ENCODE measurements at places on chromosomes 12 and 14.

DNA sequence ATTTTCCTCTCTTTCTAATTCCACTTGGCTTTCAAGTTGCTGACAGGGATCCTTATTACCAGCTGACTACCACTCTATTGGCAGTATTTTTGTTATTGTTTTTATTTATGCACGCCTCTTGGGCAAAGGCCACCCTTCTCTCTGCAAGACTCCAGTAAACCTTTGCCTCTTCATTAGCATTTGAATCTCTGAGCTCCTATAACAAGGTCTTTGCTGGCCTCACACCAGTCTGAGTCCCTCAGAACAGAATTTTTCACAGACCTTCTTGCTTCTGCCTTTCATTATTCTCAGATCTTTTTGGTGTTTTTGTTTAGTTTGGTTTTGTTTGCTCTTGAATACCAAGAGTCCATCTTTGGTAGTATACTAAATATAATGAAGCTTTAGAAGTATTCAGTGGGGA, 145.9 kb downstream of the PDZRN4 start:
- no peak for DNase-seq

- DNase-seq, result no peak
Observed at GRCh38 chr14:60226298-60226697, 22.7 kb upstream of the PPM1A start.

GRCh38 chr12:32217354-32218310, 111.0 kb downstream of the BICD1 start:
- DNase-seq, result no peak

GRCh38 chr12:52426034-52426433, 8.1 kb downstream of the KRT75 start:
- no peak for DNase-seq

- DNase-seq, result peak; percentile 9
Observed at GRCh38 chr12:93447555-93448290, 6.0 kb upstream of the UBE2N start.

DNA sequence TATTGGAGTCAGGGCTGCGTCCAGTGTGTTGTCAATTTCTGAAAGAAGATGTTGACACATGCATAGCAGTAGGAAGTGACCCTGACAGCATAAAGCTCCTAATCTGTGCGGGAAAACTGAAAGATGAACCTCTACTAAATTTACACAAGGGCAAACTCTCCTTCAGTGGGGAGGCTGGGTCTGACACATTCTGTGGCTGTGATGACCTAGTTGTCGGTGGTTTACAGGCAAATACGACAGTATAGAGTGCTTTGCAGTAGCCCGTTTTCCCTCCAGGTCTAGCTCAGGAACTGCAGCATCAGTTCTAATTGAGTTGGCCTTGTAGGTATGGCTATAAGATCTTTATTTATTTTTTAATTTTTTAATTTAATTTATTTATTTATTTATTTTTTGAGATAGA, 14.8 kb upstream of the GABARAPL1 start:
- no peak for DNase-seq

GRCh38 chr14:58918066-58918738, 270.3 kb upstream of the DAAM1 start:
- DNase-seq, result no peak

- DNase-seq, result no peak
Observed at GRCh38 chr12:53999559-54000115, 324 bp upstream of the HOXC9 start.

- no peak for DNase-seq
Observed at GRCh38 chr12:6614513-6615172, 7.5 kb upstream of the CHD4 start.

DNA sequence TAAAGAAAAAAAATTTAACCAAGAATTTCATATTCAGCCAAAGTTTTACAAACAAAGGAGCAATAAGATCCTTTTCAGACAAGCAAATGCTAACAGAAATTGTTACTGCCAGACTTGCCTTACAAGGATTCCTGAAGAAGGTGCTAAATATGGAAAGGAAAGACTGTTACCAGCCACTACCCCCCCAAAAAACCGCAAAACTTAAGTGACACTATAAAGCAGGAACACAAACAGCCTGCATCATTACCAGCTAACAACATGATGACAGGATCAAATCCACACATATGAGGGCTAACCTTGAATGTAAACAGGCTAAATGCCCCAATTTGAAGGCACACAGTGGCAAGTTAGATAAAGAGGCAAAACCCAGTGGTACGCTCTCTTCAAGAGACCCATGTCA, 55.7 kb downstream of the APOBEC1 start:
- DNase-seq, result no peak

- no peak for DNase-seq
Observed at GRCh38 chr12:25629341-25629740, 76.3 kb upstream of the LMNTD1 start.

GRCh38 chr14:93023039-93023438, 92.7 kb downstream of the ITPK1 start:
- no peak for DNase-seq

- no peak for DNase-seq
Observed at GRCh38 chr14:98932431-98933325, 339.3 kb downstream of the BCL11B start.

GRCh38 chr14:52078095-52078531, 9.3 kb upstream of the NID2 start:
- DNase-seq, result no peak

DNA sequence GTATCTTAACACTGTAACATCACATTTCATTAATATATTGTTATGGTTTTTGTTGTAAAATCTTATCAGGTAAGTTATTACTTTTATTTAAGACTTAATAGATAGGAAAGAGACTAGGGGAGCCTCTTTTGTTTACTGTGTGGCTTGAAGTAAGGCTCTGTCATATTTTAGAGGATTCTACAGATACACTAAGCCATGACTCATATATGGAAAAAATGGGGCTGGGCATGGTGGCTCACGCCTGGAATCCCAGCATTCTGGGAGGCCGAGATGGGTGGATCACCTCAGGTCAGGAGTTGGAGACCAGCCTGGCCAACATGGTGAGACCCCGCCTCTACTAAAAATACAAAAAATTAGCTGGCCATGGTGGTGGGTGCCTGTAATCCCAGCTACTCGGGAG, 23.6 kb upstream of the NPFF start:
- DNase-seq, result no peak

- DNase-seq, result no peak
Observed at GRCh38 chr14:90522571-90523191, 125.9 kb downstream of the CALM1 start.

DNA sequence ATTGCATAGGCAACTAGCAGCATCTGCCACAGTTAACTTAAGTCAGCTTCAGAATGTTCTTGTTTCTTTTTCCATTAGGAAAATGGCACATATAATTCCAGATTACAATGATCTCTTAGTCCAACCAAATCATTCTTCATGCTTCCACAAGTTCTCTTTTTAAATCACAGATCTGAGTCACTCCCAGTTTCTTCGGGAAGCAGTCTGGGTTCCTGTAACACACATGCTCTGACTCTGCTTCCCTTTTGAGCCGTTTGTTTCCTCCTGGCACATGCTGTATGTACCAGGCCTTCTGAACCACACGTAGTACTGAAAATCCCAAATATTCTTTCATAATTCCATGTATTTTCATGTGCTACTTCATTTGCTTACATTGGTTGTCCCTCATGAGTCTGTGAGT, 388.8 kb upstream of the PDE3A start:
- no peak for DNase-seq

DNA sequence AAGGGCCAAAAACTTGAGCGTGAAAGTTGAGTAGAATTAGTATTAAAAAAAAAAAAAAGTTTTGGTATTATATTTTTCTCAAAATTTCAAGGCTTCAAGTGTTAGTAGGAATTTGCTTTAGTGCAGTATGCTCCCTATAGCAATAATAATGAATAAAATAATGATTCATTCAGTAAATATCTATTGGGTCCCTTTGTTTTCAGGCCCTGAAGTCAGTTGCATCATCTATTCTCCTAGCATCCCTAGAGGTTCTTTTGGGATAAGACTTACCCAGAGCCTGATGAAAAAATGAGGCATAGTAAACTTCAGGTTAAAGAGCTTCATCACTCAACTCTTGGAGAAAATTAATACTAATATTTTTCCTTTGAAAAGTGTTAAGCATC, 1.1 kb downstream of the KMT5A start:
- DNase-seq, result no peak

GRCh38 chr12:113202300-113203075, 17.0 kb downstream of the RITA1 start:
- no peak for DNase-seq

DNA sequence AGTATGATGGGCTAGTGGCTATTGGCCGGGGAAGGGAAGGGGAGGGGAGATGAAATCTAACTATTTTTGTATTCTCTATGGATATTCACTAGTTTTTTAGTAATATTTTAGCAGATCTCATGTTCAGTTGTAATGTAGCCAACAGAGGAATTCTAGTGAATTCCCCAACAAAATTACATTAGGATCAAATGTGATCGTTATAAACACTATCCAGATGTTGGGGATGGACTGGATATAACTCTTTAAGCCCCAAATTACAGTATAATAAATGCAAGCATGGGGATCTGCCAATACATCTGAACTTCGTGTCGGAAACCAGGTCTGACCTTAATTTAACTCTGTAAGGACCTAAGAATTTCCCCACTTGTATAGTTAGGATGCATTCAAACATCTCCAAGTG, 21.5 kb downstream of the LLPH start:
- no peak for DNase-seq

DNA sequence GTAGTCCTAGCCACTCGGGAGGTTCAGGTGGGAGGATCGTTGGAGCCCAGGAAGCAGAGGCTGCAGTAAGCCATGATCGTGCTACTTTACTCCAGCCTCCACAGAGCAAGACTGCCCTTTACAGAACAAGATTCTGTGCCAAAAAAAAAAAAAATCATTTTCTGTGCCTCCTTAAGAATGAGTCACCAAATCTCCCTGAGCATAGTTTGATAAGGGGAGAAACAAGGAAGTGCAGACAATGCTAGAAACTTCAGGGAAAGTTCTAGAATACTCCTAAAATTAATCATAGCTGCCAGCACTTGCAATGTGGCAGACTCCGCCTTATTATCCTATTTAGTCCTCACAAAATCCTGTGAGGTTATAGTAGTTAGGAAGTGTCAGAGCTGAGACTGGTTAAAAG, 74.5 kb downstream of the KCNK10 start:
- no peak for DNase-seq

DNA sequence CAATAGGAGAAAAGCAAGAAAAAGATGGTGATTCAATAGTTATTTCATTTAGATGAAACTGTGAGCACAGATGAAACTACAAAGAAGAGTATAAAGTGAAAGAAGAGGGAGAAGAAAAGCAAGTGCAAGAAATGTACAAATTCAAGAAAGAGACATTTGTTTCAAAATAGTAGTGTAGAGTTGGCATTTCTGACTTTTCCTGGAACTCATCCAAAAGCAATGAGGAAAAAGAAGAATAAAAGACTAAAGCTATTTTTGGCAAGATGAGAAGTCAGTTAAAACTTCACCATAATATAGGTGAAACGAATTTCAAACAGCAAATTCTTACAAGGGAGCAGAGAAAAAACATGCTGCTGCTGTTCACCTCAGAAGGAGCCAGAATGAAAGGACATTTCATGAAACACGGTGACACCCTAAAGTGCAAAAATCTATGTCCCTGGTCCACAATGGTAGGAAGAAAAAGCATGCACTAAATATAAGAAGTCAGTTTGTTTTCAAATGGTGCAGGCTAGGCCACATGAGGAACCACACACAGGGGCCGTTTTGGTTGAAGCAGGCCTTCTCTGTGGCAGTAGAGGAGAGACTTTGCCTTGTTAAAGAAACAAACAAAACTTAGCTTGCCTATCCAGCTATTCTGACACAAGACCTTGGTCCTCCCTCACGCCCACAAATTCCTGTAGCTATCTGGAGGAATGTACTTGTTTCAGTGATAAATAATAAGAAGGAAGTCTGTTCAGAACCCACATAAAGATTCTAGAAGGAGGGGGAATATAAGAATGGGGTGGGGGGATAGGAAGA, 11.1 kb upstream of the CMAS start:
- DNase-seq, result no peak

- DNase-seq, result no peak
Observed at GRCh38 chr12:78330131-78330530, 499.4 kb downstream of the NAV3 start.

GRCh38 chr12:89140602-89141238, 211.6 kb downstream of the DUSP6 start:
- DNase-seq, result no peak

DNA sequence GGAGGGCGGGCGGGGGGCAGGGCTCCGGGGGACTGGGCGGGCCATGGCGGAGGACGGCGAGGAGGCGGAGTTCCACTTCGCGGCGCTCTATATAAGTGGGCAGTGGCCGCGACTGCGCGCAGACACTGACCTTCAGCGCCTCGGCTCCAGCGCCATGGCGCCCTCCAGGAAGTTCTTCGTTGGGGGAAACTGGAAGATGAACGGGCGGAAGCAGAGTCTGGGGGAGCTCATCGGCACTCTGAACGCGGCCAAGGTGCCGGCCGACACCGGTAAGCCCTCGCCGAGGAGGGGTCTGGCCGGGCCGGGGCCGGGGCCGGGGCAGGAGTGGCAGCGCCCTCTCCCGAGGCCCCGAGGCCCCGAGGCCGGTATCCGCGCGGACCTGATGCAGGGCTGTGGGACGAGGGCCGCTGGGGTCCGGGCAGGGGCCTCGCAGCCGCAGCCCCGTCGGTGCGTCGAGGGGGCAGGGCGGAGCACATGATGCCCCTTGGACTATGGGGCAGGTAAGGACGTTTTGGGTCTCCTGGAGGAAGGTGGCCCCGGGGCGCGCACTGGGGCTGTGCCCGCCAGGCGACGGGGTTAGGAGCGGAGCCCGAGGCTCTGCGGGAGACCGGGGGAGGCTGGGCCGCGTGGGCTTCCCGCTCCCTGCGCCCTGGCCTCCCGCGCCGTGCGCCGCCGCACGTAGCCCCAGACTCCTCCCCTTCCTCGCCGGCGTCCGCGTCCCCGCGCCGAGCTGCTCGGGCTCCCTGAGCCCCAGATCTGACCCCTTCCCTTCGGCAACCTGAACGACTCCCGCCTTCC, at the start of gene TPI1:
TPI1 (plus strand) TSS at position 119 of the 798 bp plus-strand sequence; CDS start at position 155, 36 bp downstream.
- peak; percentile 91 for DNase-seq

GRCh38 chr12:89326239-89327040, 25.9 kb downstream of the DUSP6 start:
- DNase-seq, result no peak

DNA sequence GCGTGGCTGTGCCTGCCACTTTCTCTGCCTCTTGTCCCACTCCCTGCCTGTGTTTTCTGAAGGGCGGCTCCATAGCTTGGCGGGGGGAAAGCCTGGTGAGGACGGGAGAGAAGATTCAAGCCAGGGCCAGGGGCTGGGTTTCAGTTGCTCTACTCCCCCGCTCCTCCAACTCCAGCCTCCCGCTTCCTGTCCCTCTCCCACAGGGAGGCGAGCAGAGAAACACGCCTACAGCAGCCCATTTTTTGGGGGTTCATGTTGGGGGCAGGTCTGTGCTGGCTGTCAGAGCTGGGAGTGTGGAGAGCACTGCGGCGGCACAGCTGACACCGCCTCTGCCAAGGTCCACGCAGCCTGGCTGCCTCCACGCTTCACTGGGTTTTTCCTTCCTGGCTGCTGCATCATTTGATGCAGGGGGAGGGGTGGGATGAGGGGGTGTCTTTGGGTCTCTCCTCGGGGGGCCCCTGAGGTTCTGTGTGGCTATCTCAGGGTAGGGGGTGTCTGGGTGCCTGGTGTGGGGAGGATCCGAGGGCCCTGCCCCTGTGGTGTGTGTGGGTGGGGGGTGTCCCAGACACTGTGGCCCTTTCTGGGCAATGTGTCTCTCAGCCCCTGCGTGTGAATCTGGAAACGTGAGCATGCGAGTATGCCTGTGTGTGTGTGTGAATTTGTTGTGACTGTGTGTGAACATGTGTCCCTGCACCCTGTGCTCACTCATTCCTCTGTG, 10.7 kb upstream of the KRT80 start:
- no peak for DNase-seq

GRCh38 chr12:98674841-98675240, 29.8 kb downstream of the APAF1 start:
- DNase-seq, result no peak
